Activated T-cell treated with anti-CD3 and anti-CD28 coated beads for 4 hours (primary cell): ENCODE measurements at places on chromosomes 6 and 20.

DNA sequence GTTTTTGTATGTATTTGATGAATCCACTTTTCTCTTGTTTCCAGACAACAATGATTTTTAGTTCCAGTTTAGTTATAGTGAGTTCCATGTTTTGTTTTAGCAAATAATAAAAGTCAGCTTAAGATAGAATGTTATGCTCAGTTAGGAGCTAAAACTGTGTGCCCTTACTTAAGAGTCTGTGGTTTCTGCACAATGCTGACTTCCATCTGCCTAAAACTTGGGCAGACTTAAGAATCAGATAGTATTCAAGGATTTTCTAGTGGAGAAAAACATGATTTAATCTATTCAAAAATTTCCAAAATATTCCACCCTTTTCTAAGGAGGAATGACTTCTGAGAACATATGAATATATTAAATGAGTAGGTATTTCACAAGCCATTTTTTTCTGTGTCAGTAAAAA is 32.8 kb downstream of the LAMA4 start:
- no peak for DNase-seq

DNA sequence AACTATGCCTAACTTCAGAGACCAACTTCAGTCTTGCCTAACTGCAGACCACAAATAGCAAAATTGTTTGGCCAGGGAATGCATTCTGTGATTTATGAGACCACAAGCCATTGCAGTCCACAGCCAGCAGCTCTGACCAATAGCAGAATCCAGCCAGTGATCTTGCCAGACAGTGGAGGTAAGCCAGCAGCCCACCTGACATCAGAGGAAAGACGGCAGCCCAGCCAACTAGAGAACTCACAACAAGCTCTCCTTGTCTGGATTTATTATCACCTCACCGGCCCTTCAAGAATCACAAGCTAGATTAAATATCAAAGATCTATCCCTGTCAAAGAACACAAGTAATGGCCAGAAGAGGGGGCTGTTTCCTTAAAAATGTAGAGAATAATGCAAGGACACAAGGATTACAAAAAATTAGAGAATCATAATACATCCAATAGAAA is 66.5 kb upstream of the SLC35F1 start:
- no peak for DNase-seq

DNA sequence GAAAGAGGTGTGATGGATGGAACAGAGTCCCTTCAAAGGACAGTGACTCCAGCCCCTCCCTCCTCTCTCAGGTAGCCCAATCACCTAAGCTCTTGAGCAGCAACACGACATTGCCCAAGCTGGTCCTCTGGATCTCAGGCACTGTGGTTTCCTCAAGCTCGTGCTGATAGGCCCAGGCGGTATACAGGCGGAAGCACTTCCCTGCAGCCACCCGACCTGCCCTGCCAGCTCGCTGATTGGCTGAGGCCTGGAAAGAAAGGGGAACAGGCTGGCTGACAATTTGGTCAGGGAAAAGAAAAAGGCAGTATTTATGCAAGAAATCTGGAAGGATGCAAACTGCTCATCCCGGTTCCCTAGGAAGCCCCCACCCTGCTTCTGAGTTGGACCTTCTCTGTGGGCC is 9.6 kb downstream of the C6orf136 start:
- no peak for DNase-seq

GRCh38 chr6:6376845-6377244 is 56.4 kb upstream of the F13A1 start:
- DNase-seq: no peak

- DNase-seq: no peak
These were observed 177.7 kb upstream of the MCHR2 start for GRCh38 chr6:100171533-100172321.

GRCh38 chr20:50865591-50865990 is 65.6 kb downstream of the ADNP start:
- no peak for DNase-seq
